Activated CD8-positive, alpha-beta memory T cell treated with anti-CD3 and anti-CD28 coated beads, Interleukin-2, amount 50 U/mL, for 48 hours (primary cell): ENCODE measurements at places on chromosomes 12 and 14.

- DNase-seq: no peak
These were observed 18.0 kb upstream of the TCP11L2 start for GRCh38 chr12:106284358-106285105.

DNA sequence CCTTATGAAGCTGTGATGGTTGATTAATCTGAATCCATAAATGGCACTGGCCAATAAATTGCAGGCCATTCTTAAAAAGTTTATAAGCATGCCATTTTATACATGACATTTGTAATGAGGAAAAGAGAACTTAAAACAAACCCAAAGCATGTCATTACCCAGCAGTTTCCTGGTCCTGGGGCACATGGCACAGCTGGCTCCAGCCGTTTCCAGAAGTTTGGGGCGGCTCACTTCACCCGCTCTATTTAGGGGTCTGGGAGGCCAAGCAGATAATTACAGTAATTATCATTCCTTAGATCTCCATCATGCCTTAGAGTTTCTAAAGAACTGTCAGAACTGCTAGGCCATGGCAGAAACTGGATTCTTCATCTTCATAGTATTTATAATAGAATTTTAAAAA lies 6.4 kb downstream of the ADGRD1 start:
- no peak for DNase-seq

GRCh38 chr12:104779134-104779533 lies 179.0 kb downstream of the SLC41A2 start:
- DNase-seq: no peak

DNA sequence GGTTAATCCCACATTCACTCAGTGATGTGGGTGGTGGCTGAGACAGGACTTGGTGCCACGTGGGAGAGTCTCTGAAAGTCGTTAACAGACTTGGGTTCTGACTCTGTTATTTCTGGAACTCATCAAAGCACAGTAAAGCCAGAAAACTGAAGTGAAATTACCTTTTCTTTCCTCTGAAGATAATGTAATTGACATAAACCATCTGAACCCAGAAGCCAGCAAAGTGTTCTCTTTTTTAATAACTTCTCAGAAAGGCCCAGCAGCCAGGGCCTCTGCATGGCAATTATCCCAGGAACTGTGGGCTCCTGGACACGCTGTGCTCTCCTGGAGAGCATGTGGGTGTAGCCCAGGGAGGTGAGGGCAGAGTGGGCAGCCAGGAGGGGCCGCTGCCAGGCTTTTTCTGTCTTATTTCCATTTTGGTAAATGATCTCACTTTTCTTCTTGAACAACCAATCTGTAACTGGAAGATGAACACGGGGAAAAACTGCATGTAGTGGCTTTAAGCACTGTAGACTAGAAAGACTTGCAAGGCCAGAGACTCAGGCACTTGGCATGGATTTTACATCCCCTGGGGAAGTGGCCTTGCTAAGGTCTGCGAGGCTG lies 444.1 kb upstream of the TMEM132C start:
- no peak for DNase-seq

- no peak for DNase-seq
These were observed 105.1 kb downstream of the ARF6 start for GRCh38 chr14:49997991-49998390.

DNA sequence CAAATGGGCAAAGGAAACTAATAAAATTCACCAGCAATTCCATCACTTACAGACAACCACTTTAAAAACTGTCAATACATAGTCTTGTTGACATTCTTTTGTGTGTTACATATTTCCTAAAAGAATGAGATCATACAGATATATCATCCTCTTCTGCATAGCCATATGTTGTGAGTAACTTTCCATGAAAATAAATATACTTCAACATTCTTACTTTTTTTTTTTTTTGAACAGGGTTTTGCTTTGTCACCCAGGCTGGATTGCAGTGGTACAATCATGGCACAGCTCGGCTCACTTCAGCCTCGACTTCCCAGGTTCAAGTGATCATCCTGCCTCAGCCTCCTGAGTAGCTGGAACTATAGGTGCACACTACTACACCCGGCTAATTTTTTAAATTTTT lies 20.9 kb downstream of the ZC2HC1C start:
- DNase-seq: no peak

GRCh38 chr14:50335989-50336824 lies 24.1 kb downstream of the DMAC2L start:
- no peak for DNase-seq
